ENCODE measurements at places on chromosomes 11 and 22.

DNA sequence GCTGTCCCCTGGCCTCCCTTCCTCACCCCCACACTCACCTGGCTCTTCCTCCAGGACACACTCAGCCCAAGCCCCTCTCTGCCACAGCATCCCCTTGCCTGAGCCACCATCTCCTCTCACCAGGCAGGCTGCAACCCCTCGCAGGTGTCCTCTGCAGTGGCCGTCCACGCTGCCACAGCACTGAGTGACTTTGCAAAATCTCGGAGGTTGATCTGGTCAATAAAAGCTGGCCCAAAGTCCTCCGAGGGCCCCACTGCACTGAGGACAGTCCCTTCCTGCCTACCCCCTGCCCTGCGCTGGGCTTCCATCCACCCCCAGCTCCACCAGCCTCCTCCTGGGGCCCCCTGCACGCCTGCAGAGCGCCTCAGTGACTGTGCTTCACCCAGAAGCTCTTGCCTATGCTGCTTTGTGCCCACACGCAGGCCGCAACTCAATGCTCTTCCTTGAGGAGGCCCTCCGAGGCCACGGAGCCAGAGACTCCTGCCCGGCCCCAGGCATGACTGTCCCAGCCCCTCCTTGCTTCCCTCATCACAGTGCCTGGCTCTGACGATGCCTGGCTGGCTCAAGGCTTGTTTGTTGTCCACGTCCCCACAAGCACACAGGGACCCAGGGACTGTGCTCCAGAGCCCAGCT lies 30.8 kb upstream of the SLC22A12 start:
- no peak for DNase-seq

DNA sequence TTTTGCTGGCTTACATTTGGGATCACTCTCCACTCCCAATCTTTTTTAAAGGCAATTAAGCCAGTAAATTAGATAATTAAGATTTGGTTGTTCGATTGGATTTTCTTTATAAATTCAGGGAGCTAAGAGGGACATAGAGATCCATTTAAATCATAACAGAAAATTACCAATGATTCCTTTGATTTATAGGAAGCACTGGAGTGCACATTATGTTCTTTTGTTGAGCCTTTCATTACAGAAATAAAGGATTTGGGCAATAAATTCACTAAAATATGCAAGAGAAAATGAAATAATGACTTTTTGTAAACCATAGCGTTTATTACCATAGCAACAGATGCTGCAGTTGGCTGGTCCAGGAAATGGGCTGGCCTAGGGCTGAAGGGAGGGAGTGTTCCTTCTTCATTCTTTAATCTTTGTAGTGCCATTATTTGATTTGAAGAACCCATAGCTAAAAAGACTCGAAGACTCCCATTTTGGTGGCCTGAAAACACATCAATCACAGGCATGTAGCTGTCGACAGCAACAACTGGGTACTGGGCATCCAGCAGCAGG lies 73.0 kb downstream of the C2CD3 start:
- no peak for DNase-seq

- no peak for DNase-seq
Observed at GRCh38 chr11:112412383-112412782, 151.7 kb upstream of the PLET1 start.

GRCh38 chr11:5992604-5993251 lies 5.9 kb upstream of the OR52L1 start:
- no peak for DNase-seq

DNA sequence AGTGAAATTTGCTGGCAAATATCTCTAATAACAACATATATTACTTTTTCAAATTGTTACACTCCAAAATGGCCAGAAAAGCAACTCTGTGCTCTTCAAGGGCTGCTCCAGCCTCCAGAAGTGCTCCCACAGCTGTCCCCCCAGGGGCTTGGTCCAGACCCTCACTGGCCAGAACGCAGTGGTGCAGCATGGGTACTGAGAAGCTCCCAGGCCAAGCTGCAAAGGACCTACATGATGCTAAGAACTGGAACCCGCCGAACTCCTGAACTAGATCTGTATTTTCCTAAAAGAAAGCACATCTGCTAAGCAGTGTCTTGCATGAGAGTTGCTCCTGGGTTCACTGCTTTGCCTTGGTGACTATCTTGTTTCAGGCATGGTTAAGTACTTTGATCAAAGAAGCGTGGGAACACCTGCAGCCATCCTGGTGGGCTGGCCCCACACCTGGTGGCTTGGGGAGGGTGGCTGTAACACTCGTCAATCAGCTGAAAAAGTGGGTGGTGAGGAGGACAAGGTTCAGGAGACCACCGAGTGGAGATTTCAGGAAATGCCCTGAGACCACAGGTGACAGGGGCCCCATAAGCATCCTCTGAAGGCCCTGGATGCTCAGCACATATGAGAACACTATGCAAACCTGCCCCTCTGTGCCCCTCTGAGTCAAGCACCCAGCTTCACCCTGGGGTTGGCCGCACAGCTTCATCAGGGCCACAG lies 72.7 kb upstream of the PITPNB start:
- no peak for DNase-seq

GRCh38 chr11:30260813-30261212 lies 30.0 kb downstream of the FSHB start:
- DNase-seq, result no peak

DNA sequence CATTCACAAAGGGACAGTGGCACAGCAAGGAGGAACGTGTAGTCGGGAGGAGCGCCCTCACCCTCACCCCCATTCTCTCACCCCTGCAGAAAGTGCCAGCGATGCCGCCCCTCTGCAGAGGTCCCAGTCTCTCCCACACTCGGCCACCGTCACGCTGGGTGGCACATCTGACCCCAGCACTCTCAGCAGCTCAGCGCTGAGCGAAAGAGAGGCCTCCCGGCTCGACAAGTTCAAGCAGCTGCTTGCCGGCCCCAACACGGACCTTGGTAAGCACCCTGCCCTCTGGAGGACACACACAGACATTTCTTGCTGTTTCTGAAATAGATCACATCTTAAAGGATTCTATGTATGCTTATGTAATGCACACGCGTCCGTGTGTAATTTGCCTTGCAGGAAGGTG lies 34.9 kb downstream of the TBC1D22A start:
- DNase-seq, result no peak

GRCh38 chr11:14619603-14620531 lies 23.7 kb upstream of the PDE3B start:
- no peak for DNase-seq

DNA sequence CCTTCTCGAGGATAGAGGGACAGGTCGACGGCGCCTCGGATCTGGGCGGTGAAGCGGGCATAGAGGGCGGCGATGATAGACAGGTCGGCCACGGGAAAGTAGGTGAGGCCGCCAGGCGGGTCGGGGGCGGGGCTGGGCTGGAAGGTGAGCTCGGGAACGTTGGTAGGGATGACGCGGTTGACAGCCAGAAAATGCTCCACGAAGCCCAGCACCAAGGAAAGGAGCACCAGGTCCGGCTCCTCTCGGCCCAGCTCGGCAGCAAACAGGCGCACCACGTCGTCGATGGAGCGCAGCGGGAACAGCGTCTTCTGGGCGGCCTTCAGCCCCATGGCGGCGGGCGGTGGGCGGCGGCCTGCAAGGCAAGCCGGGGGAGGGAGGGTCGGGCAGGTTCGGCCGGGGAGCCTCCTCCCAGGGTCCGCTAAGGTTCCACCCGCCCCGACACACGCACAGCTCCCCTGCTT lies 540 bp downstream of the MEN1 start:
- DNase-seq, result no peak

- no peak for DNase-seq
Observed at GRCh38 chr11:94525546-94526324, 13.5 kb downstream of the C11orf97 start.

GRCh38 chr11:79007771-79008402 lies 432.9 kb downstream of the TENM4 start:
- no peak for DNase-seq

- peak; percentile 44 for DNase-seq
Observed at GRCh38 chr22:43343262-43343669, at the start of gene SCUBE1. Gene SCUBE1 (minus strand): TSS chr22:43343372. CDS start chr22:43343261, 111 bp downstream.

DNA sequence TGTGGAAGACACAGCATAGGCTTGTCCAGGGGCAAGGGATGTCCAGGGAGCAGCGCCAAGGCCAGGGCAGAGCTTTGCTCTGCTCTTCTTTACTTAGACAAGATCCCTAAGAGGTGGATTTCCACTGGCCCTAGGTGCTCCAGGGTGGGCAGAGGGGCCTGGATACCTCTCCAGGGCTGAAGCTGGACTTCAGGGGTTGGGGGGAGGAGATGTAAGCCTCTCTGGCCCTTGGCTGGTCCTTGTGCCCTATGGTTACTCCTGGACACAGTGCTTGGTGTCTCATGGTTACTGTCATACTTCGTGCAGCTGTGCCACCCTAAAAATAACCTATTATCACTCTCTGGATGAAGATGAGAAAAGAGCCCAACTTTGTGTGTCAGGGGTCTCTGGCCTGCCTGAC lies 12.9 kb upstream of the KCNJ11 start:
- DNase-seq, result no peak

GRCh38 chr22:27197052-27197451 lies 539.7 kb downstream of the MIAT start:
- no peak for DNase-seq

- no peak for DNase-seq
Observed at GRCh38 chr11:2298131-2298794, 3.5 kb downstream of the C11orf21 start.

- no peak for DNase-seq
Observed at GRCh38 chr11:43923406-43924111, 18.9 kb upstream of the C11orf96 start.

DNA sequence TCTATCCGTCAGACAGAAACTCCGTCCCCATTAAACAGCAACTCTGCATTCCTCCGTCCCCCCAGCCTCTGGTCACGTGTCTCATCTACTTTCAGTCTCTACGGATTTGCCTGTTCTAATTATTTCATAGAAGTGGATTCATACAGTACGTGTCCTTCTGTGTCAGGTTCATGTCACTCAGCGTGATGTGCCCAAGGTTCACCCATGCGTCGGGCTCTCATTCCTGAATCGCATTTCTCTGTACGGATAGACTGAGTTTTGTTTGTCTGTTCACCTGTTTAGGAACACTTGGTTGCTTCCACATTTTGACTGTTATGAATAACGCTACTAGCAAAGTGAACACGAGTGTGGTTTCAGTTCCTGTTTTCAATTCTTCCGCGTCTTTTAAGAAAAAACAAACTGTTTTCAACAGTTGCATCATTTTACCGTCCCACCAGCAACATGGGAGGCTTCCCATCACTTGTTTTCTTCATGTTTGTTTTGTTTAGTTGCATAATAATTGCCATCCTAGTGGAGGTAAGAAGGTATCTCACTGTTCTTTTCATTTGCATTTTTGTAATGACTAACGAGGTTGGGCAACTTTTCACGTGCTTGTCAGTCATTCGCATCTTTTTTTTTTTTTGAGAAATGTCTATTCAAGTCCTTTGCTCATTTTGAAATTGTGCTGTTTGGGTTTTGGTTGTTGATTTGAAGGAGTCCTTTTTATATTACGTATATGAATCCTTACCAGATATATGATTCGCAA lies 8.9 kb upstream of the NLRP6 start:
- peak; percentile 81 for DNase-seq

GRCh38 chr11:64767344-64768299 lies 7.8 kb upstream of the PYGM start:
- DNase-seq, result peak; percentile 85

DNA sequence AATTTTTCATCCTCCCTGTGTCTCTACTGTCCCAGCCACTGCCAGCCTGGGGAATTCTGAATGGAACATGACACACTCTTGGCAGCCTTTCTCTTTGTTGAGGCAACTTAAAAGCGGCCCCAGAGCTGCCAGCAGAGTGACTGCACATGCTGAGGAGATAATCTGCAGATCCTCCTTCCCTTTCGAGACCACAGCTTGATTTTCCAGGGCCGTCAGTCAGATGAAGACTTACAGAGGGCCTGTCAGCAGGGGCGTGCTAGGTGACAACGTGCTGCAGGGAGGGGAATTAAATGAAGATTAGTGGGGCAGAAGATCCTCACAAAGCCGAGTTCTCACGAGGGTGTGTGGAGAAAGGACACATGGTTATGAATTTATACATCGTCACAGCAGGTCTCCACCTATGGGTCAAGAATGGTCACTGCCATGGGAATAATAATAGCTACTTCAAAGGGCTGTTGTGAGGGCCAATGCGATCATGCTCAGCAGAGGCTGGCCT lies 193.5 kb upstream of the PITPNB start:
- DNase-seq, result no peak

DNA sequence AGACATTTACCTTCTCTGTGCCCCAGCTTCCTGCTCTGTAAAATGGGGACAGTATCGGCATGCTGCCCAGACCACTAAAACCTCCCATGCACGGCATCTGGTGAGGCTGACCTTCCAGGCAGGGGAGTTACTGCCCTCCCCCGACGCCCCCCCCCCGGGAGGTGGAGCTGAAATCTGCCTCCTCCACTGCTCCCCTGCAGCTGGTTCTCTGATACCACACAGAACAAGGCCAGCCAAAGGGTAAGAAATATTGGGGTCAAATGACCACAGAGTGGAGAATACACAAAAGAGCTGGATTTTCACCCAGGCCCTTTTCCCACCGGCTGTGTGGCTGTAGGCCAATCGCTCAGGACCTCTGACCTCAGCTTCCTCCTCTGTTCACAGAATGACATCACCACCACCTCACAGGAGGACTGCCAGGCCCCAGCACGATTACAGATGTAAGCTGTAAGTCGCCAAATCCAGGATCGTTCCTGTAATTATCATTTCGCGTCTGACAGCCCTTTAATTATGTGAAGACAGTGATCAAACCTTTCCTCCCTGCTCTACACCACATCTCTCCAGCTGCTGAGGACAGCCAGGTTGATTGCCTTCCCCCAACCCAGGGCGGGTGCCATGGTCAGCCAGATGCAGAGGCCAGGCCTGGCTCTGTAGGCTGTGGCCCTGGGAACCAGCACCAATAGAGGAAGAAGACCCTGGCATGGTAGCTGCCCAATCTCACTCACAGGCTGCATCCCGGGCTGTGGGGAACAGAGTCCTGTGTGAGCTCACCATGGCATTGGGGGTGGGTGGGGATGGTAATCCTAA lies 35.7 kb upstream of the KLHL35 start:
- no peak for DNase-seq

DNA sequence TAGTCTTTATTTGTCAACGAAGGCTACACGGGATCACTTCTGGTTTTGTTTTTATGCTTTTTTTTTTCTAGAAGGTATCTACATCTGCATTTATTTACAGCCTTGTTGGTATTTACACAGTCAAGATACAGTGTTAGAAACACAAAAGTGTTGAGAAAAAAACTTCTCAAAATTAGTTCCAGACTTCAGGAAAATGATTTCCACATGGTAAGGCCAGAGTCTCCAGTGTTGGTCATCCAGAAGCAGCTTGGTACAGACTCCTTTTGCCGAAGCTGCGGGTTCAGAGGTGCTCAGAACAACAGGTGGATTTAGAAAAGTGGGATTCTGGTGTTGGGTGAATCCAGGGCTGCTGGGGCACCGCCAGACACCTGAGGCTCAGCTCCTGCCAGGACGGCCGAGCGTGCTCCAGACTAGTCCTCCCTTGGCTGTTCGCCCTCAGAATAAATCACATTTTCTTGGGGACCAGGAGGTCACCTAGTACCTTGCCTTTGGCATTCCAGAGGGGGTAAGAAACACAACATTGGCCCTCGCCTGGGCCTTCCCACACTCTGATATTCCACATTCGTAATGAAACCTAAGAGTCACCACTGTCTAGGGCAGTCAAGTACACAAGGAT lies 78.7 kb upstream of the NARS2 start:
- DNase-seq, result no peak

- no peak for DNase-seq
Observed at GRCh38 chr11:71183878-71184277, 68.5 kb downstream of the SHANK2 start.
